ENCODE measurements at places on chromosomes 5 and 9. TPM values are rescaled to one million over a fixed set of nuclear protein-coding genes. Genes with fewer than 3 reads are reported as not detected.

Gene PLPP7
- 8.2 TPM for total RNA-seq

Gene PFN3
- total RNA-seq, result not detected

Gene LRRC70
- 1.3 TPM for total RNA-seq

Gene PCBD2
- 2.8 TPM for total RNA-seq

Gene CDC20B
- not detected for total RNA-seq

Gene FBLL1
- 3.9 TPM for total RNA-seq
